ENCODE measurements at places on chromosomes 2 and 18.

DNA sequence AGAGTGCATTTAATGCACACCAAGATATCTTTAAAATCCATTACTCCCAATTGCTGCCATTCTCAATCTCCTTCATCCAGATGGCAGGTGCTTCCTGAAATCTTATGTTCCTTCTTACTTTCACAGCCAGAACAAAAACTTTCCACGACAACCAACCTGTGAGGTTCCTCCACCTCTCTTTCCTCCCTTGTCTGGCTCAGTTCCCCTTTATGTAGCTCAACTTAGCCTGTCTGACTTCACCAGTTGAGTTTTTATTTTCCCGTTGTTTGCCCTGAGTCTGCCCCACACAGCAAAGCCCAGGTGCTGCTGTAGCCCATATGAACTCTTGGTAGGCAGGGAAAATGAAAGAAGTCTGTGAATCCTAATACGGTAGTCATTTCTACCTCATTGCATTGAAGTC, 112.5 kb downstream of the MREG start:
- no peak for DNase-seq

DNA sequence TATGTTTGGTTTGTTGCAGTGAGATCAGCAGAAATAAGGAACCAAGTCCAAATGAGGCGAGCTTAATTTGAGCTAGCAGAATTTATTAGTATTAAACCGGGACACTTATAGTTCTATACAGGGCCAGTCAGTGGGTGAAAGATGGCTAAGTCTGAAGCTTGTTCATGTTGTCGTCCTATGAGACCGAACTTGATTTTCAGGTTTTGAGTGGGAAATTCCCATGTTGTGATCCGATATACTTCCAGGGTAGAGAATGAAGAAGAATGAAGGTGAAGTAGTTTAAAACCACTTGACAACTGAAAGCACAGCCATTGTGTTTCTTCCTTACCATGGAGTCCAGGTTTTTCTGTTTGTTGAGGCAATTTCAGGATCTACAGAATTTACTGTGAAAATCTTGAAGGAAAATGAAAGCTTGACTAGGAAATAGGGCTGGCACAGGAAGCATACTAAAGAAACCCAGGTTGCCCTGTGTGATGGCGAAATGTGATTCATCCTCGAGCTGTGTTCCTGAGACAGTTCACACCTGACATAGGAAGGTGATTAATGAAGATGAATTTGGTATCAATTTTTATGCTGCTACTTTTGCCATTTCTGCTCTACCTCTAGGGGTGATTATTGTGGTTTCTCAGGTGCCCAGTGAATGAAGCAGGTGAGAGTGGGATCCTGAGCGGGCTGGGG, 37.6 kb upstream of the MGAT5 start:
- DNase-seq = no peak

GRCh38 chr2:241225545-241225944, 37.1 kb downstream of the ANO7 start:
- DNase-seq = no peak

GRCh38 chr2:9164112-9164608, 42.5 kb upstream of the ASAP2 start:
- no peak for DNase-seq

GRCh38 chr2:234163510-234164045, 113.1 kb downstream of the SPP2 start:
- DNase-seq = no peak

GRCh38 chr2:235513984-235514626, 20.3 kb downstream of the AGAP1 start:
- DNase-seq = no peak

- DNase-seq = no peak
These were observed 12.8 kb downstream of the TSN start for GRCh38 chr2:121768143-121768755.

- DNase-seq = no peak
These were observed 123.5 kb upstream of the EML6 start for GRCh38 chr2:54599914-54600313.

DNA sequence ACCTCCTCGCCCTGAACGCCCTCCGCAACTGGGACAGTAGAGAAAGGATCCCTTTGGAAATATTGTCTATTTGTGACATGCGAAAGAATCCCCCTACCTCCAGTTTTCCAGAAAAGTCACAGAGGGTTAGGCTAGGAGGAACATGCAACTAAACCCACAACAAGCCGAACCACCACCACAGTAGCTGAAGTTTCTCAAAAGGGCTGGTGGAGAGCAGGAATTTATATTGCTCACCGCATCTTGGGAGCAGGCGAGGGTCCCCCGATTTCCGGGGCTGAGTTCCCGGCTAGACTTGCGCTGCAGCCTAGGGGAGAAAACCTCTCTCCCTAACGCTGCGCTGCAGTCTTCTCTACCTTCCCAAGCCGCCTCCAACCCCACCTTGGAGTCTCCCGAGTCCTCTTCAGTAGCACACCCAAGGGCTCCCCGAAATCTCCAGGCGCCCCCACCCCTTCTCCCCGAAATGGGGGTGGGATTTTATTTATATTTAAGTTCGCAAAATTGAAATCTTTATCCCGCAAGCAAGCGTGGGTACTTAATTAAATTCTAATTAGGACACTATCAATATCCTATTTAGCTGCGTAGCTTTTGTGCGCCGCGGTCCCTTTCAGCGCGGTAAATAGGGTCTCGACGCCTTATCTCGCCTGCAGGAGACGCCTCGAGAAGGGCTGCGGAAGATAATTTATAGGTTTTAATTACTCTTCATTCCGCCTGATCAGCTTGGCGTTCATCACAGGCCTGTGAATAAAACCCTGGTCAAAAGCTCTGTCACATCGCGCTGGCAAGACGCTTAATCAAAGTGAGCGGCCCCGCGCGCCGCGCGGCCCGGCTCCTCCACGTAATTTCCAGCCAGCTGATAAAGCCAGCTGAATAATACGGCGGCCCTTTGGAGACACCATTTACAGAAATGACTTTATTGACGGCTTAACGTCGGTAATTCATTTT, 2.0 kb upstream of the EN1 start:
- DNase-seq = no peak

GRCh38 chr18:2396162-2396505, 175.2 kb downstream of the METTL4 start:
- no peak for DNase-seq

DNA sequence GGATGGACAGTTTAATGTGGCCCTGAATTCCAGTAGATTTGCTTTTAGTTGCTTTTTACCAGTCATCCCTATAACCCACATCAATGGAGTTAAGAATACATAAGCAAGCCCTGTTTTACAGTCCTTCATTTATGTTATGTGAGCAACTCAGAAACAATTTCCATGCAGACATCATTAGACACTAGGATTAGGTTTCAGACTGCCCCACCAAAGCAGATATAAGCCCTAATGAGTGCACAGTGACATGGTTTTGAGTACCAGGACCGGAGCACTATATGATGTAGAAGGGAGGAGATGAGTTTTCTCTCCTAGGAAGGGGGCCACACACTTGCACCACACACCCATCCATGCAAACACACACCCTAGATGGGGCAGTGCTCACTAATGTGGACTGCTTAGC, 15.5 kb downstream of the KCNS3 start:
- DNase-seq = no peak

DNA sequence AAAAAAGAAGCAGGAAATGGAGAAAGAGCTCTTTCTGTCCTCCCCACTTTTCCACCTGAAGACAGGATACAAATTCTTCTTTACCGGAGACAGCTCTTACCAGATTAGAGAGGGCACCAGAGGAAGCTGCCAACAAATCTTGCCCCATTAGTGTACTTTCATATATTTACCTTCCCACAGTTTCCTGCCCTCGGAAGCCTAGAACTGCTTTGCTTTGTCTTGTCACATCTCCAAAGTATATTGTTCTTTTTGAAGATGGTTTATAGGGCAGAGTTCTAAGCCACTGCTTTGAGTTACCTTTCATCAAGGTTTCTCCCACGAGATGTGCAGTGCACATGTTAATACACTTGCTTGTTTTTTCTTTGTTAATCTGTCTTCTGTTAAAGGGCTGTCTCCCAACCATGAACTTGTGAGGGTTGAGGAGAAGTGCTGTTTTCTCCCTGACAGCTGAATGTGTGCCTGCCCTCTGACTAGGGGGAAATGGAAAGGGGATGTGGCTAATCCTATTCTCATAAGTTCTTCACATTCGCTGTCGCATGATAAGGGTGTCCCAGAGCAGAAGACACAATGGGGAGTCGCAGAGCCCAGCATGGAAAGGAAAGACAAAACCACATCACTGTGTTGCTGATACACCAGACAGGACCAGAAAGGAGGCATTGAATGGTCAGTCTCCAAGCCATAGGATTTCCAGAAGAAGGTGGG, 24.2 kb downstream of the CENPA start:
- no peak for DNase-seq

DNA sequence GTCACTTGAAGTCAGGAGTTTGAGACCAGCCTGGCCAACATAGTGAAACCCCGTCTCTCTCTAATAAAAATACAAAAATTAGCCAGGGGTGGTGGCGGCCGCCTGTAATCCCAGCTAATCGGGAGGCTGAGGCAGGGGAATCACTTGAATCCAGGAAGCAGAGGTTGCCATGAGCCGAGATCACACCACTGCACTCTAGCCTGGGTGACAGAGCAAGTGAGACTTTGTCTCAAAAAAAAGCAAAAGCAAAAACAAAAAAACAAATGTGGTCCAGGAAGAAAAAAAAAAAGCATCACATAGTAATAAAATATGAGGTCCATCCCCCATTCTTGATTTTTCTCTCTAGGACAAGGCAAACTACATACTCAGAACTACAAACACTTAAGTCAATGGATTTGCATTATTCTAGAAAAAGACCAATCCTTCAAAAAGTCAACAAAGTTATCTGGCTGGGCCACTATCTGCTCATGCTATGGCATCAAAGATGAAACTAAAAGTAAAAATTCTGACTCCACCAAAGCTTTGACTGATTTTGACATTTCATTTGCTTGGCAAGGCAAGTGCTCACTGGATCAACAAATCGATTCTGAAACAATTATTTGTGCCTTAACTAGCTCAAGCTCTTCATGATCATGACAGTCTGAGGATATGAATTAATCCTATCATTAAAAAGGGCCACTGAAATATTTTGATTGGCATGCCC, 28.4 kb downstream of the MEX3C start:
- no peak for DNase-seq

- no peak for DNase-seq
These were observed 24.5 kb downstream of the NIF3L1 start for GRCh38 chr2:200913654-200914053.

DNA sequence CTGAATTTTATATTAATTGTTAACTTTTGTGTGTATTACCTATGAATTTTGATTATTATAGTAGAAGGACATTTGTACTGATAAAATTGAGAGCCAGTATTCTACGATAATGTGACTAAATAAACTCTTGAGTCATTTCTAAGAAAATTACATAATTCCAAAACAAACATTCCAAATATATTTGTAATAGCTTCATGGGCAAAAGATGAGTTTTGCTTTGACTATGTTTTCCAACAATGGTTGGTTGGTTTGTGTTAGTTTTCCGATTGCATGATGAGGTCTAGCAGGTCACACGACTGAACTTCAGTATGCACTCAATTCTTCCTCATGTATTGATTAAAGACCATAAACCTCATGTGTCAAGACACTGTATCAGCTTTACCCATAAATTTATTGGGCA, 71.7 kb upstream of the WDR75 start:
- no peak for DNase-seq

DNA sequence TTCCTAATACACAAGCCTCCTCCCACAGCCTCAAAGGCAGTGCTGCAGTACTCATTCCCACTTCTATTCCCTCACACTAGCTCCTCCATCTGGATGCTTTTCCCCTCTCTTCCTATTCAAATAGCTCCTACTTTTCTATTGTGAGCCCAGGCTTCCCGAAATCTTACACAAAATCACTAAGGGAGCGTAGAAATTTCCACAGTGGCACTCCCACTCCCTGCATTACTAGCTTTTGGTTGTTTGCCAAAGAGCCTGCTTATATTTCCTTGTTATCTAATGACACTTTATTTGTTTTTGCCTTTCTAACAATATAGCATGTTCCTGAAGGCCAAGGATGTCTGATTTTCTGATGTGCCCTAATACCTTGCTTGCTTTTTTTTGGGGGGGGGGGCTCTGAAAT, 10.9 kb downstream of the EPAS1 start:
- DNase-seq = no peak

DNA sequence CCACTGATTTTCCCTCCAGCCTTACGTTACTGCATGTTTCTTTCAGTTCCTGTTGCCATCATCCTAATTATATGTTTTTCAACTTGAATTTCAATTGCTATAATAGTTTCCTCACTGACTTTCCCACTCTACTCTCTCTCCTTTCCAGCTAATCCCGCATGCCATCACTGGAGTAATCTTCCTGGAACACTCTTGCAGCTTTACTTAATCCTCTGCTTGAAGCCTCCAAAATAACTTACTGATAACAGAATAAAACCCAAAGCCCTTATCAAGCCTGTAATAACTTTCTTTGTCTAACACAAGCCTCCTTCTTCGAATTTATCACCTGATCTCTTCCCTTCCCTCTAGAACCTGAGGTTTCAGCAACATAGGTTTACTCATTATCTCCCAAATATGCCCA, 237.3 kb downstream of the LTBP1 start:
- no peak for DNase-seq

GRCh38 chr2:118841450-118841827, 6.0 kb downstream of the EN1 start:
- no peak for DNase-seq

DNA sequence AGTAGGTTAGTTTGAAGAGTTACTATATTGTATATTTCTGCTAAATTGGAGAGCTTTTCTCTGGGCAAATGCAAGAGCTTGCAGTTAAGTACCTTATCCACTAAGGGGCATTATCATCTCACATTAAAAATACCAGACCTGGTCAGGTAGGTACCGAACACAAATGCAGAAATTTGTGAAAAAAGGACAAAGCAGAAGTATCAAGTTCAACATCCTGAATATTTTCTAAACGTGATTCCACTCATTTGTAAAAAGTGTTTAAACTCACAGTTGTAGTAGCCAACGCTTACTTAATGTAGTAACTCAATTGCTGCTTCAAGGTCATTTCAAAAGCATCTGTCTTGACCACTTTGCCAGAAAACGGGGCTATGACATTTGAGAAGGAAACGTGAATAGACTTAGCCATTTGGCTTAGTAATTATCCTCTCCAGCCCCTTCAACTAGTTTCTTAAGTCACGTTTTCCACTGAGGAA, 52.1 kb downstream of the CYRIA start:
- no peak for DNase-seq

DNA sequence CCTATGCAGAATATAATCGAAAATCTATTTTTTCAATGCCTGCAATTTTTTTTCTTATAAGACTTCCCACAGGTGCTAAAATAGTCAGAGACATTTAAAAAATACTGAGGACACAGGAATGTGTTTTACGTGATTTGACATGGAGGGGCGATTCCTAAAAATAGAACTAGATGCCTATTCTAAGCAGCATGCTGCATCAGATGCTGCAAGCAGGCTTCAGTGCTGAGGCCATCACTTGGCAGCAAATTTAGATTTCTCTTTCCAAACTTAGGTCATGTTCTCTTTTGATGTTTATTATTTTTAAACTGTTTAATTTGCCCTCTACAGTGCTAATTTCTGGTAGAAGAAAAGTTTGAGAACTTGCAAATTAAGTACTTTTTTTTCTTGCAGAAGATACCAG, 43.7 kb upstream of the NCK2 start:
- DNase-seq = no peak

GRCh38 chr2:44904578-44904977, 36.9 kb upstream of the SIX3 start:
- DNase-seq = no peak

- DNase-seq = no peak
These were observed 26.4 kb downstream of the ST3GAL5 start for GRCh38 chr2:85862426-85862825.
